ENCODE measurements at places on chromosomes 7 and 10.
A peak's percentile ranks its signal among the peaks of the same experiment; 100 is the strongest.

DNA sequence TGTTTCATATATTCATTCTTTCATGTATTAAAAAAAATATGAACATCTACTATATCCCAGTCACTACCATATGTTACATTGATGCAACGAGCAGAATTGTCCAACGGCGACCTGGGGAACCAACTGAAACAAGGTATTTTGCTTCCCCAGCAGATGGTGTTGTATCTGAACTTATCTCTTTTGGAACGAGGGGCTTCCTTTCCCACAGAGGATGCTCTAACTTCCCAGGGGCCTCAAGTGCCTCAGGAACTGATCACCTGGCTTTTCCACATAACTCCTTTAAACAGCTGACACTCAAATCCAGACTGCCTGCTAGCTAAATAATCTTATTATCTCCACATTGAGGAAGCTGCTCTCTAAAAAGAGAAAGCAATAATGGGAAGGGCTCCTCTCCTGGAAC lies 259.3 kb downstream of the HTR7 start:
- no peak for DNase-seq

- DNase-seq, result no peak
Measured at GRCh38 chr10:79082631-79083596, 14.1 kb downstream of the ZMIZ1 start.

DNA sequence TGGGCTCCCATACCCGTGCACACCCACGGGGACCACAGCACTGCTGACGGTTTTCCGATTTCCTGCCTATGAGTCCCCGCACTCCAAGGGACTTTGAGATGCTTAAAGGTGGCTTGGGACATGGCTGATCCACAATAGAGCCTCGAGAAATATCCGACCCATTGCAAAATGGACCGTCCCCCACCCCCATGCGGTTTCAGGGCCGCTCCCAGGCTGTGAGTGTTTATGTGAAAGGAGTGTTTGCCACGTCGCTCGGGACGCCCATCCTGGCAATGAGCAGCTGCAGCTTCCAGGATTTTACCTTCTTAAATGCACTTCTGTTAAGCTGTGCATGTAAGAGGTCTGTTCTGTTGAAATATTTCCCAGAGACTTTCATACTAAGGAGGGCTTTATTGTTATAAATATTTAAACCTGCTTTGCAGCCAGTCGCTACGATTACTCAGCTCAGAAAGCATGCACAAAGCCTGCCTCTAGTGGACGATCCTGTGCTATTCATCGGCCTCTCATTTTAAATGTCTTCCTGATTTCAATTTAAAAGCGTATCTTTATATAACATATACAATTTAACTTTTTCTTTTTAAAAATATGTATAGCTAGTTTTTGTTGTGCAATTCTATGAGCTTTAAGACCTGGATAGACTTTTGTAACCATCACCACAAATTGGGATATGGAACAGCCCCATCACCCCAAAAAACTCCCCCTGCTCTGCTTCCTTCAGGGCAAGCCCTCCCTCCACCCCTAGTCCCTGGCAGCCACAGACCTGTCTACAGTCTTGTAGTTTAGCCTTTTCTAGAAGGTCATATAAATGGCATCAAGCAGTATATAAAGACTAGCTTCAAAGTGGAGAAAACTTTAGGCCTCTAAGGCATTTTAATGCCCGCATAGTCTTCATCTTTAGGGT lies 418.3 kb downstream of the PAXIP1 start:
- DNase-seq, result no peak

- no peak for DNase-seq
Measured at GRCh38 chr10:110615057-110615747, 28.9 kb upstream of the RBM20 start.

DNA sequence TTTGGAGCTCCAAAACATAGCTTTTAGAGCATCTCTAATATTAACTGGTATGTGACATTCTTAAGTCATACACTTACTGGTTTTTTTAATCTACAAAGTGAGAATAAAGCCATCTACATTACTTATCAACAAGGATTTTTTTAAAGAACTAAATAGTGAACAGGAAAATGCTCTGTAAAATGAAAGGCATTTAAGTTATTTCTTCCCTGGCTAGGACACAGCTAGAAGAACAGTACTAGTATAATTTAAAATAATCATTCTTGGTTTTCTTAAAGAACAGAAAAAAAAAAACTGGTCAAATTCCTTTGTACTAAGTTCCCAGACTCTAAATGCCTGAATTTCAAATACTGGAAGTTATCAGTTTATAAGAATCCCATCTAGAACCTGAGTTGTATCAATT lies 139.5 kb downstream of the SRPK2 start:
- no peak for DNase-seq

DNA sequence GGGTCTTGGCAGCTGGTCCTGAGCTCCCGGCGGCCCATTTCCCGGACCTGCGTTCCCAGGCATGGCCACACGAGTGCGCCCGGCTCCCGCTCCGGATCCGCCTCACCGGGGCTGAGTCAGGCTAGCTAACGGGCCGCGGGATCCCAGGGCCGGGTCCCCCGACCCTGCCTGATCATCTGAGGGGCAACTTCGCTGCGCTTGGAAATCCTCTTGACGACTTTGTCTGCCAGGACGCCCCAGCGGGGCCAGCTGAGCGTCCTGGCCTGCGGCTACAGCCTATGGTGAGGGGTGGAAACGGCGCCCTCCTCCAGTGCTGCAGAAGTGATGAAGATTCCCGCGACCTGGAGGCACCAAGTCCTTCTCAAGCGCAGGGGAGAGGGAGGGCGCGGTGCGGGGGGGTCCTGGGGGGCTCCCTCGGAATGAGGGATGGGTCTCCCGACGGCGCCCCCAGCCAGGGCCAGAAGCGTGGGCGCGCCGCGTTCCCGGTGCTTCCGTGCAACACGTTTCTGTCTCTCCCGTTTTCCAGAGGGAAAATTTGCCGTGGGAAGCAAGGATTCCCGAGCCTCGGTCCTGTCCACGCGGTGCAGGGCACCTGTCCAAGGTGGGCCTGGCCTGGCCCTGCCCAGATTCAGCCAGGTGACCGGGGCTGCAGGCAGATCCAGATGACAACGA lies 212.4 kb downstream of the CCSER2 start:
- peak; percentile 41 for DNase-seq

- DNase-seq, result no peak
Measured at GRCh38 chr10:86363833-86364490, 2.6 kb downstream of the GRID1 start.

GRCh38 chr10:83957168-83957947 lies 182.0 kb upstream of the GHITM start:
- DNase-seq, result no peak

DNA sequence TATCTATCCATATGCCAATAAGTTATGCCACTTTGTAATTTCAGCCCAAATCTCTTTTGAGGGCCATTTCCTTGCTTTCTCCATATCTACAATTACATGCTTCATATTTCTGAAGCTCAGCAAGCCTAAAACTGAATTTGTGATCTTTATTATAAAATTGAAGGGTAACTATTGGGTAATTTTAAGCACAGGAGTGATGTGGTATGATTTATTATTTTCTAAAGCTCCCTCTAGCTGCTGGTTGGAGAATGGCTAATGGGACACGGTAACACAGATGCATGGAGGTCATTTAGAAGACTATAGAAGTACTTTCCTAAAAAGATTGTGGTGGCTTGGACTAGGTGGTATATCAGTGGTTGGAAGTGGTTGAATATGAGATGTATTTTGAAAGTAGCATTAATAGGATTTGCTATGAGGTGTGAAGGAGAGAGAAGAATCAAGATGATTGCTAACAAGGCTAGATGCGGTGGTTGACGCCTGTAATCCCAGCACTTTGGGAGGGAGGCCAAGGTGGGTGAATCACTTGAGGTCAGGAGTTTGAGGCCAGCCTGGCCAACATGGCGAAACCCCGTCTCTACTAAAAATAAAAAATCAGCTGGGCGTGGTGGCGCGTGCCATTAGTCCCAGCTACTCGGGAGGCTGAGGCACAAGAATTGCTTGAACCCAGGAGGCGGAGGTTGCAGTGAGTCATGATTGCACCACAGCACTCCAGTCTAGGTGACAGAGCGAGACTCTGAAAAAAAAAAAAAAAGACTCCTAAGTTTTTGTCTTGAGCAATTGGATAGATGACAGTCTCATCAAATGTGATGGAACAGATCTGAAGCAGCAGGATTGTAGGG lies 13.9 kb downstream of the KLHDC10 start:
- no peak for DNase-seq

DNA sequence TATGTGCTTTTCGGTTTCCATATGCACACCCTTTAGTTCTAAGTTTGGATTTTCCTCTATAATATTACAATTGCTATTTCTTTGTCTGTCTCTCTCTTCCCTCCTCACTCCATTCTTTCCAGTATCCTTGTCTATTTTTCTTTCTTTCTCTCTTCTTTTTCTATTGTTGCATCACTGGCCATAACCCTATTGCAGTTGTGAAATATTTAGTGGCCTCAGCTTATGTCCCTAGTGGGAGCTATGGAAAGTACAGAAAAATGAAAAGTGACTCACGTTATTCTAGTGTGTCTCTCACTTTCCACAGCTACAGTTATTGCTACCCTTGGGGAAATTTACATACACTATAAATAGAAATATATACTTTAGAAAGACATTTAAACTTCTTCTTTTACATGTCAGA lies 59.1 kb downstream of the CNTNAP2 start:
- DNase-seq, result no peak

DNA sequence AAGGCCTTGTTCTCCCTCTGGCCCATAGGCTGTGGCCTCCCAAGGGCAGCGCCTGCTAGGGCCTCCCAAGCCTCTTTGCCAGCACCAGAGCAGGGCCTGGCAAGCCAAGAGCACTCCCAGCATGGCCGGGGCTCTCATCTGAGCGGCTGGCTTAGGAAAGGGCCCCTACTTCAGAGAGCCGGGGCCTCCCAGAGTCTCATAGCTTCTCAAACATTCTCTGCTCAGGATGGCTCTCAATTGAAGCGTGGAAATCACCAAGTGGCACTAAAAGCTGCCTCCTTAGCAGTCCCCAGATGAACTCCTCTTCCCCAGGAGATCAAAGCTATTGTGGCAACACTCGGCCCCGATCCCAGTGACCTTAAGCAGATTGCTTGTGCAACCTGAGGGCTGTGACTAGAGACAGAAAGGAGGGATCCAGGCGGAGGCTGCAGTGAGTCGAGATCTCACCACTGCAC lies 69.4 kb downstream of the FAM53B start:
- no peak for DNase-seq

GRCh38 chr7:113698556-113699220 lies 220.1 kb downstream of the PPP1R3A start:
- no peak for DNase-seq

- no peak for DNase-seq
Measured at GRCh38 chr7:128796327-128796726, 4.6 kb downstream of the CCDC136 start.

DNA sequence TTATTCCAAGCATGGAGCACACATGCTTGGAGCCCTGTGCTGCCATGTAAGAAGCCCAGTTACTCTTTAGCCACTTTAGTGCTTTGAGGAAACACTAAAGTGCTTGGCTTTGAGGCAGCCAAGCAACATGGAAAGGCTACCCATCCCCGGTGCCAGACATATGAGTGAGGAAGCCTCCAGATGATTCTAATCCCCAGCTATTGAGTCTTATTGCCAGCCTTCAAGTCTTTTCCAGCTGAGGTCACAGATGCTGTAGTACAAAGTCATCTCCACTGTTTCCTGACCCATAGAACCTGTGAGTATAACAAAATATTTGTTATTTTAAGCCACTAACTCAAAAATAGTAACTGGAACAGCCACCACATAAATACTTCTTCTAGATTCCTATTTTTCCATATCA lies 91.4 kb upstream of the CYP26C1 start:
- DNase-seq, result no peak

DNA sequence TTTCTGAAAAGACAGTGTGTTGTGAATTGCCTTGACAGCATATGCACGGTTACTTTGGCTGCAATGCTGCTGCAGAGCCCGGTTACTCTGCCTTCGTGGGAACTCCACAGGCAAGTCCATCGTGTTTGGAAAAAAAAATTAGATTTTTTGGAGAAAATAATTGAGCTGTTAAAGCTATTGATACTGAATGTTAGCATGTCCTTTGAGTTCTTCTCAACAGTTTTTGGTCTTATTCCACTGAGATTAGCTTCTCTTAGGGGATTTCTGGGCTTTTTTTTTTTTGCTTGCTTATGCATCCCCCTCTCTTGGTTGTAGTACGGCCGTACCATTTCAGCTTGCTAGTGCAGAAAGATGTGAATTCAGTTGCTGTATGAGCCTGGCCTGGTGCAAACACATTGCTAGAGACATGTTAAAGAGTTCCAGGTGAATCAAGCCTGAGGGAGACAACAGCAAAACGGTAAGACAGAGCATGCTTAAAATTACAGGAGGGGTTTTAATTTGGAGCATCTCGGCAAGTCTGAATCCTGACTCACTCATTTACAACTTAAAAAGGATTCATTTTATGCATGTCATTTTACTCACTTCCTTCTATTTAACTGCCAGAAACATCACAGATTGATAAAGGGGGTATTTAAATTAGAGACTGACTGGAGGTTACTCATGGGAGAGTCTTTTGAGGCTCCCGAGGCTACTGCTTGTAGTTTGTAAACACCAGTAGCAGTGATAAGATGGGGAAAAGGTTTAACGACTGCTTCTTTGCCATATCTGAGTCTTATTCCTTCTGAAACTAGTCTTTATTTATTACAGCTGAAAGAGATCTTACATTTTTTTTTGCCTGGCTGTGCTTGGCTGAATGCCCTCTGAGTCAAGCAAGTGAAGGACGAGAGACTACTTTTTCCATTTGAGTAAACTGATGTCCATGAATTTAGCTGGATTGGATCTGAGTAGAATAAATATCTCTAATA lies 113.7 kb downstream of the CDK14 start:
- DNase-seq, result no peak

GRCh38 chr7:143487566-143487965 lies 9.9 kb downstream of the TAS2R41 start:
- DNase-seq, result no peak

DNA sequence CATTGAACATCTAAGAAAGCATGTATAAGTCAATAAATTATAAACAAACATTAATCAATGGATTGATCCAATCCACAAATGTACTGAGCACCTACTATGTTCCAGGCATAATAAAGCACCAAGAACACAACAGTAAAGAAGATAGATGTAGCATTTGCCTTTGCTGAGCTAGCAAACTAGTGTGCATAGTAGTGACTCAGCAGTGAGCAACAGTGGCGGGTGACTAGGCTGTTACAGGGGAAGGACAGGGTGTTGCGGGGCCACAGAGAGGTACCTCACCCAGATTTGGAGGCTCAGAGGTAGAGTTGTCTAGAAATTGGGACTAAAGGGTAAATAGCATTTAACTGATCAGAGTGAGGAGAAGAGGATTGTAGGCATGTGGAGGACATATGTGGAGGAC lies 83.6 kb downstream of the NXPH1 start:
- DNase-seq, result no peak

GRCh38 chr10:71683301-71683700 lies 36.3 kb downstream of the C10orf105 start:
- no peak for DNase-seq

DNA sequence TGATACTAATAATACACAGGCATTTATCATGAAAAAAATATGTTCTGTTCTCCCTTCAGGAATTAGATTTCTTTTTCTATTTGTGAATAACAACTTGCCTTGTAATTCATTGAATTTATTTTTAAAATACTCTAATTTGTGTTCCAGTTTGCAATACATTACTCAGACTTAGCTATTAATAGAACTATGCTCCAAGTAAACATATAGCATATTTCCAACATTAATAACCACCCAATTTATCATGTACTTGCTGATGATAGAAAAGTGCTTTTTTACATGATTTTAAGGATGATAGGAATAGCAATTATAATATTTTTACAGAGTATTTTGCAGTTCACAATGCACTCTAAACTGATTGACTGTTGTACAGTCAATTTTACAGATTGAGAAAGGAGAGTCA lies 338.8 kb upstream of the SEMA3D start:
- no peak for DNase-seq

Data from stimulated activated naive CD4-positive, alpha-beta T cell (primary cell).